ENCODE measurements at places on chromosomes 7 and 10. TPM values are rescaled to one million over a fixed set of nuclear protein-coding genes. Genes with fewer than 3 reads are reported as not detected.

DNA sequence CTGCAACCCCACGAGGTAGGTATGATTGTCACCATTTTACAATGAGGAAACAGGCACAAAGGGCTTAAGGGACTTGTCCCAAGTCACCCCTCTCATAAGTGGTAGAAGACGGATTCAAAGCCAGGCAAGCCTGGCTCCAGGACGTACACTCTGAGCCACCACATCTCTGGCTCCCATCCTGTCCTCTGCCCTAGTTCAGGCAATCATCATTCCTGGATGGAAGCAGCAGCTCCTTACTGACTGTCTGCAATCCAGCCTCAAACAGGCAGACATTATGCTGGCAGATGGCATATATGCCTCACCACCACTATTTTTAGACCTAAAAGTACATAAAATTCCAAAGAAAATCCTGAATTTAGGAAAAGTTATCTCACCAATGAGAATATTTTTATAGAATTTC is 100.7 kb downstream of the USP6NL start:
- DNase-seq = no peak

GRCh38 chr10:116450861-116451260 is 23.2 kb downstream of the PNLIPRP3 start:
- DNase-seq = no peak

GRCh38 chr7:35556515-35557471 is 138.1 kb downstream of the HERPUD2 start:
- DNase-seq = no peak

GRCh38 chr7:100824499-100825214 is 2.7 kb downstream of the EPHB4 start:
- DNase-seq = no peak

DNA sequence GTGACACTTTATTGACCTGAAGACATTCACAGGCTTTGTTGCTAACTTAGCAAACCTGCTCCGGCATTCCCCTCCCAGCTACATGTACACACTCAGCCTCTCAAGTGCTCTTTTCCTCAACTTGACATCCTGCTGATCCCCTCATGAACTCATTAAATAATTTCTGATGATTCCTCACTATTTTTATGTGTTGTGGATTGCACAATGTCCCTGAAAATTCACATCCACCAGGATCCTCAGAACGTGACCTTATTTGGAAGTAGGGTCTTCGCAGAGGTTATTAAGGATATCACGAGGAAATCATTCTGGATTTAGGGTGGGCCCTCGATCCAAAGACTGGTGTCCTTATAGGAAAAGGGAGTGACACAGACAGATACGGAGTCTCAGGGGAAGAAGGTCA is 27.3 kb downstream of the FIGNL1 start:
- no peak for DNase-seq

GRCh38 chr10:124348801-124349200 is 69.9 kb downstream of the OAT start:
- no peak for DNase-seq

- no peak for DNase-seq
Observed at GRCh38 chr7:130269318-130269694, 2.6 kb downstream of the CPA2 start.

SUFU gene
- 5.5 TPM for total RNA-seq

CACNA2D1 gene
- total RNA-seq = 33.5 TPM

LIPM gene
- not detected for total RNA-seq

HYAL4 gene
- total RNA-seq = 2.6 TPM

Data from umbilical cord (tissue), 2 donors.